ENCODE measurements at places on chromosomes 2 and 18. TPM values are rescaled to one million over a fixed set of nuclear protein-coding genes. Genes with fewer than 3 reads are reported as not detected.

GRCh38 chr2:126976721-126977328 is 78.1 kb downstream of the TEX51 start:
- no peaks in the 10 kb centered on the region for H3K4me1 ChIP-seq
- no peak for DNase-seq
- H3K4me3 ChIP-seq = no peak overlapping the region
- H3K36me3 ChIP-seq = no peaks in the 10 kb centered on the region
- H3K27ac ChIP-seq = no peak overlapping the region

- no peaks in the 10 kb centered on the region for H3K27me3 ChIP-seq
- no peak for DNase-seq
- no peak overlapping the region for H3K27ac ChIP-seq
- H3K36me3 ChIP-seq = no peaks in the 10 kb centered on the region
- no peak overlapping the region for H3K4me3 ChIP-seq
- H3K4me1 ChIP-seq = no peaks in the 10 kb centered on the region
Observed at GRCh38 chr2:18446715-18447114, 113.7 kb downstream of the RDH14 start.

DNA sequence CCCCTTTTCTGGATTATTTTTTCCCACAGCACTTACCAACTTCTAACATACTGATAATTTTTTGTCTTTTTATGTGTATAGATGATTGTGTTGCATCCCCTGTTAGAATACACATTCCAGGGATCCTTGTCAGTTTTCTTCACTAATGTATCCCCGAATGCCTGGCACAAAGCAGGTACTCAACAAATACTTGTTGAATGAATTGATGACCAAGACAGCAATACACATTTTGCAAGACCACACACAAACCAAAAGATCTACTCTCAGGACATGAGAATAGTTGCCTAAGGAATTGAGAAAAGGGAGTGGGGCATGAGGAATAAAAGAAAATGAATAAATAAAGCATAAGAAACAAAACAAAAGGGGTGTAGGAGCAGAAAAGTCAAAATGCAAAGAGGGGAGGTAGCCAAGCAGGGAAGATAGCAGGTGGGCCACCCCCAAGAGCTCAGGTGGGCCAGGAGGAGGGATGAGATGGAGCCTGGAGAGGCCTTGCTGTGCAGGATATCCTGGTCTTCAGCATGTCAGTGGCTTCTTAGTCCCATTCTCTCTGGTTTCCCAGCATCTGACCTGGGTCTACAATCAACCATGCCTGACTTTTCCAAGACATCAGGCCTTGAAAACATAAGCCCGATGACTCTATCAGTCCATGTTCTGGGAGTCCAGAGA is 38.5 kb upstream of the FZD7 start:
- no peaks in the 10 kb centered on the region for H3K4me1 ChIP-seq
- no peak overlapping the region for H3K27ac ChIP-seq
- H3K36me3 ChIP-seq = no peaks in the 10 kb centered on the region
- H3K27me3 ChIP-seq = no peaks in the 10 kb centered on the region

DNA sequence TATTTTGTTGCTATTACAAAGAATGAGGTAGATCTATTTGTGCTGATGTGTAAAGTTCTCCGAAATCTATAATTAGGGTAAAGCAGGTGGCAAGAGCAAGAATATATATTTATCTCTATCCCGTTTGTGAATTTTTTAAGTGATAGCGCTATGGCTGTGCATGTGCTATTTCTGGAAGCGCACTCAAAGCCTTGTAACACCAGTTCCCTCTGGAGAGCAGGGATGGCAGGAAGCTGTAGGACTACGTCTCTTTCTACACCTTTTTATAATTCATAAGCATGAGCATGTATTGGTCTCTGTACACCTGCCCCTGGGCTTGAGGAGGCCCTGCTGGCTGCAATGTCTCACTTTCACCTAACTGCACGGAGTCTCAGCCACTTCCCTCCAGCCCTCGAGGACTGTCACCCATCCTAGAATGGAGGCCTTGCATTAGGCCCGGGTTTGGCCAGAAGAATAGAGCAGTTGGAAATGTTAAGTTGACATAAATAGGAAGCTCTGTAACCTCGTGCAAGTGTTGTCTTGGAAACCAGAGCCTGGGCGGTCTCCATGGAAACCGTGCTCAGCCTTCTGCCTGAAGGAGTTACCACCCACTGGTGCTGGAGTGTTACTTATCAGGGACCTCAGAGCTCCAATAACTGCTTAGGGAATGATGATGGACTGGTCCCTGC is 20.9 kb downstream of the ITM2C start:
- no peak overlapping the region for H3K4me3 ChIP-seq
- no peak overlapping the region for H3K27ac ChIP-seq
- no peaks in the 10 kb centered on the region for H3K27me3 ChIP-seq

DNA sequence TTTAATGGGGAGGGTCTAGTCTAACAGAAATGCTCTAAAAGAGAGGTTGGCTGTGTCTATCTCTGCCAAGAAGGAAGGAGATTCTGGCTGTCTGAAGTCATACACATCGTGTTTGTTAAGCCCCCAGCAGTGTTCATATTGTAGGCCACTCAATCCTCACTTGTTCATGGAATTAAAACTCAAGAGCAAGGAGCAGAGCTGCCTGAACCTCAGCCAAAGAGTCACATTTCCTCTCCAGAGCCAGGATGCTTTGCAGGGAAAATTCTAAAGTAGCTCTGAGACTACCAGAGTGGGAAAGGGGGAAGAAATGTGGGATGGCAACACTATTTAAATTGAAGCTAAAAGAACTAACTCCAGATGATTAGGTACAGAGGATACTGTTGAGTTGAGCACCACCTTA is 190.7 kb upstream of the CXCR4 start:
- H3K27me3 ChIP-seq = no peaks in the 10 kb centered on the region
- H3K4me1 ChIP-seq = no peaks in the 10 kb centered on the region
- no peak overlapping the region for H3K27ac ChIP-seq
- no peaks in the 10 kb centered on the region for H3K36me3 ChIP-seq
- DNase-seq = no peak

GRCh38 chr18:72468021-72468710 is 76.0 kb downstream of the CBLN2 start:
- no peak overlapping the region for H3K4me3 ChIP-seq
- no peaks in the 10 kb centered on the region for H3K27me3 ChIP-seq
- H3K27ac ChIP-seq = no peak overlapping the region
- no peak for DNase-seq
- no peaks in the 10 kb centered on the region for H3K36me3 ChIP-seq
- no peaks in the 10 kb centered on the region for H3K4me1 ChIP-seq

DNA sequence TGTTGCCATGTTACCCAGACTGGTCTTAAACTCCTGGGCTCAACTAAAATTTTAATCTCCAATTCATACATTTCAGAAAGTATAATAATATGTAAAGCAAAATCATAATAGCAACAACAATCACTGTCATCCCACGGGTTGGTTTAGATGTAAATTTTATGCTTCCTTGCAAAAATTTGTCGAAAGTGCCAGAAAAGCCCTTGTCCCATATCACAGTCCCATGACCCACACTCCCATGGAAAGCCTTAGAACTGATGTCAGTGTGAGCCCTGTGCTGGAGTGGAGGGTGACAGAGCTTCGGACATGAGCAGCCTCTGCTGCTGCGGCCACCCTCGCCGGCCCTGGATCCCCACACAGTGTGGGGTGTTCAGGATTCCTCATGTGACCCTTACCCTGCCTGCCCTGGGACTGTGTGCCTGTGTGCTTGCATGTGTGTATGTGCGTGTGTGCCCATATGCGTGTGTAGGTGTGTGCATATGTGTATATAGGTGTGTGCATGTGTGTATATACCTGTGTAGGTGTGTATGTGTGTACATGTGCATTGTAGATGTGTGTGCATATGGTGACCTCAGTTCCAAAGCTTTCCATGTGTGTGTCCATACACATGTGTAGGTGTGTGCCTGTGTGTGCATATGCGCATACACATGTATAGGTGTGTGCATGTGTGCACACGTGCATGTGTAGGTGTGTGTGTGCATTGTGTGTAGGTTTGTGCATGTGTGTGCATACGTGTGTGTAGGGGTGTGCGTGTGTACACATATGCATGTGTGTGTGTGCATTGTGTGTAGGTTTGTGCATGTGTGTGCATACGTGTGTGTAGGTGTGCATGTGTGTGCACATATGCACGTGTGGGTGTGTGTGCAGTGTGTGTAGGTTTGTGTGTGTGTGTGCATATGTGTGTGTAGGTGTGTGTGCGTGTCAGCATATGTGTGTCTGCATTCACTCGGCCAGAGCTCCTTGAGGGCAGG is 65.1 kb downstream of the HPCAL1 start:
- H3K36me3 ChIP-seq = no peaks in the 10 kb centered on the region
- H3K4me3 ChIP-seq = no peak overlapping the region
- no peak for DNase-seq
- no peak overlapping the region for H3K27ac ChIP-seq
- H3K27me3 ChIP-seq = no peaks in the 10 kb centered on the region

- H3K36me3 ChIP-seq = no peaks in the 10 kb centered on the region
- H3K4me3 ChIP-seq = no peak overlapping the region
- H3K27me3 ChIP-seq = no peaks in the 10 kb centered on the region
- no peaks in the 10 kb centered on the region for H3K4me1 ChIP-seq
Observed at GRCh38 chr2:128362889-128363228, 44.2 kb upstream of the HS6ST1 start.

DNA sequence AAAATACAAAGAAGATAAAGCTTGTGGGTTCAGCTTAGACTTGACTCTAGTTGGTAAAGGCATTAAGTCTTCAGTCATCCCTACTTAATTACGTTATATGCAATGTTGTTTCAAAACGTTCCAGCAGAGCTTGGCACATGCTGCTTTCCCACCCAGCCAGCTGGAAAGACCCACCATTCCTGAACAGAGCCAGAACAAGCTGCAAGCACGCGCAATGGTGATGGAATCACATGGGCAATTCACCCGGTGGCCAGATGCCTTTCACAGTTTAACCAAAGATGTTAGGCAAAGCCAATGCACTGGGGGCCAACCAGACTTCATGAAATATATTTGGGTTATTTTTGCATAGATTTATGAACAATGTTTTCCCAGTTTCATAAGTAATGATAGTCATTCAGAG is 123.4 kb upstream of the CDH20 start:
- H3K36me3 ChIP-seq = no peaks in the 10 kb centered on the region
- H3K4me3 ChIP-seq = no peak overlapping the region
- no peaks in the 10 kb centered on the region for H3K4me1 ChIP-seq
- no peaks in the 10 kb centered on the region for H3K27me3 ChIP-seq
- DNase-seq = no peak

DNA sequence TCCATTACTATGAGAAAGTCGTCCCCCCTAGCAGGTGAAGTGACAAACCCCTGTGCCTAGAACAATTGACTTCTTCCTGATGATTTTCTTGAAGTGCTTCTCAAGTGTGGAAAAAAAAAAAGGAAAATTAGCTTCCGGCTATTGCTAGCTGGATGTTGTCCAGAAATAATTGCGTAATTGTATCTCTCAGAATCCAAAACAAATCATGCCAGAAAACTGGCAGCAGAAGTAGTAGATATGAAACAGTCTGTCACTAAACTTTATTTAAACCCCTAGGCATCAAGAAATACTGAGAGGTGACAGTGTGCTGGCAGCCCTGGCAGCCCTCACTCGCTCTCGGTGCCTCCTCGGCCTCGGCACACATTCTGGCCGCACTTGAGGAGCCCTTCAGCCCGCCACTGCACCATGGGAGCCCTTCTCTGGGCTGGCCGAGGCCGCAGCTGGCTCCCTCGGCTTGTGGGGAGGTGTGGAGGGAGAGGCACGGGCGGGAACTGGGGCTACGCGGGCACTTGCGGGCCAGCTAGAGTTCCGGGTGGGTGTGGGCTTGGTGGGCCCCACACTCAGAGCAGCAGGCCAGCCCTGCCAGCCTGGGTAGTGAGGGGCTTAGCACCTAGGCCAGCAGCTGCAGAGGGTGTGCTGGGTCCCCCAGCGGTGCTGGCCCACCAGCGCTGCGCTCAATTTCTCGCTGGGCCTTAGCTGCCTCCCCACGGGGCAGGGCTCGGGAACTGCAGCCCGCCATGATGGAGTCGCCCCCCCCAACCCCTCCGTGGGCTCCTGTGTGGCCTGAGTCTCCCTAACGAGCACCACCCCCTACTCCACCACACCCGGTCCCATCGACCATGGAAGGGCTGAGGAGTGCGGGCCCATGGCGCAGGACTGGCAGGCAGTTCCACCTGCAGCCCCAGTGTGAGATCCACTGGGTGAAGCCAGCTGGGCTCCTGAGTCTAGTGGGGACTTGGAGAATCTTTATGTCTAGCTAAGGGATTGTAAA is 80.5 kb upstream of the ABCA12 start:
- H3K4me3 ChIP-seq = no peak overlapping the region
- H3K36me3 ChIP-seq = no peaks in the 10 kb centered on the region
- H3K4me1 ChIP-seq = no peaks in the 10 kb centered on the region
- no peak overlapping the region for H3K27ac ChIP-seq
- no peak for DNase-seq
- H3K27me3 ChIP-seq = no peaks in the 10 kb centered on the region

- H3K36me3 ChIP-seq = no peaks in the 10 kb centered on the region
- DNase-seq = no peak
- no peak overlapping the region for H3K4me3 ChIP-seq
- no peaks in the 10 kb centered on the region for H3K4me1 ChIP-seq
Observed at GRCh38 chr2:104863468-104864279, 9.8 kb downstream of the POU3F3 start.

DNA sequence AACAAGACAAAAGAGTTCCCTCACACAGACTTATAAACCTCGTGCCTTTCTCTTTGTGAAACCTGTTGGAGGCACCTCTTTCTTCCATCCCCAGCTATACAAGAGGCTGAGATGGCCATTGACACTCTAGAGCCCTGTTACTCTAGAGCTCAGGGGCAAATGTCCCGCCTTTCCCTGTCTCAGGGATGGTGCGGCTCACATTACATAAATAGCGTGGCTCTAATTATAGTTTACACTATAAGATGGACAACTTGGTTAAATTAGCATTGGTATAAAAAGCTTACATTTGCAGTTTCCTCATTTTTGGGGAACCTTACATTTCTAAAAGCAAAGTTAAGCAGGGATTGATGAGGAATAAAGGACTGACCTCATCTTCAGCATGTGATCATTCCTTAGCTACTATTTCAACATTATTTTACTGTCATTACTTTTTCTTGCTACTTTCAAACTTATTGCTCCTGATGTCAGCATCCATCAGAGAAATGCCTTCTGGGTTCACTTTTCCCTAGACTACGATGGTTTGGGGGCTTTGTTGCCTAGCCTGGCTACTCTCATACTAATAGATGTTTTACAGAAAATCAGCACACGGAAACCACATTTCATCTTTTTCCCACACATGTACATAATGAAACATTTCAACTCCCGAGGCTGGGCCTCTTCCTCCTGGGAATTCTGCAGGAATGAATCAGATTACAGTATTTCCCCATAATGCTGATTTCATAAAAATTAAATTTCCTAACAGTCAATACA is 40.4 kb downstream of the FTCDNL1 start:
- no peaks in the 10 kb centered on the region for H3K36me3 ChIP-seq
- no peaks in the 10 kb centered on the region for H3K27me3 ChIP-seq

DNA sequence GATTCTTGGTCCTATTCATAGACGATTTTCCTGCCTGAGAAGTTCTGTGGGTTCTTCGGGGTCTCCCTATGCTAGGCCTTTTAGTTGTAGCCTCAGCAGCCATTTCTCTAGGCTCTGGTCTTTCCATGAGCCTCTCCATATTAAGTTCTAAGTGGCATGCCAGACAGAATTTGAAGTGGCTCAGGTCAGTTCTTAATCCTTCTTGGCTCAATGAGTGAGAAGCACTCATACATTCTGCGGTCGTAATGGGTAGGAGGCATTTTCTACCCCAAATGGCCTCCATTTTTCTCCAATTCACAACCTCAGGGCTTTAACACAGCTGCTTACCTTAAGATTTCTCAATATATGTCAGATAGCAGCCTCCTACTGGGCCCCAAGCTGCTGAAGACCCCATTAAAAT is 405.3 kb upstream of the GALNT5 start:
- no peak overlapping the region for H3K27ac ChIP-seq
- DNase-seq = no peak
- no peaks in the 10 kb centered on the region for H3K36me3 ChIP-seq
- H3K27me3 ChIP-seq = no peaks in the 10 kb centered on the region
- H3K4me1 ChIP-seq = no peaks in the 10 kb centered on the region

IL18R1 gene
- total RNA-seq = 1.5 TPM

ZNF804A gene
- total RNA-seq = 0.41 TPM

POTEC gene
- 6.5 TPM for total RNA-seq

DNAJC5G gene
- 16.1 TPM for total RNA-seq

RMDN2 gene
- total RNA-seq = 9.0 TPM

All from prostate gland (tissue), 2 donors.